Heart left ventricle (tissue), 16 donors: ENCODE measurements at places on chromosomes 4 and X. TPM values are rescaled to one million over a fixed set of nuclear protein-coding genes. Genes with fewer than 3 reads are reported as not detected.

Gene ARX
- not detected for polyA plus RNA-seq

Gene CLCN5
- polyA plus RNA-seq, result 4.8 TPM

Gene MGAT4D
- polyA plus RNA-seq, result not detected

Gene SH3D19
- polyA plus RNA-seq, result 60.4 TPM

Gene SOWAHB
- polyA plus RNA-seq, result not detected
